ENCODE measurements at places on chromosomes 3 and 15.

GRCh38 chr15:83592370-83593040 is 61.4 kb upstream of the ADAMTSL3 start:
- no peak for DNase-seq

DNA sequence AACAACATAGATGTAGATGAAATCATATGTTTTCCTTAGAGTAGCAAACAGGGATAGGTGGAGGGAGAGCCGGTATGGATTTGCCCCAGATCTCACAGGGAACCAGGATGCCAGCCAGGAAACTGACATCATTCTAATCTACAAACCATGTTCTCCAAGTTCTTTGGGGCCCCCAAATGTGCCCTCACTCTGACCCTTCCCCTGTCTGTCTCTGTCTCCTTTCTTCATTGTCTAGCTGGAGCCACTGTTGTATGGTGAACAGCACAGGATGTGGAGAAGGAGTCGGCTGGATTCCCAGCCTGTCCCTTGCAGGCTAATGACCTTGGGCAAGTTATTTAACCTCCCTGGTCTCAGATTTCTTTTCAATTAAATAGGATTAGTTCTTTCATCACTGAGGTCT is 962 bp downstream of the ATP13A5 start:
- no peak for DNase-seq

GRCh38 chr3:11076711-11077110 is 77.6 kb upstream of the HRH1 start:
- no peak for DNase-seq

DNA sequence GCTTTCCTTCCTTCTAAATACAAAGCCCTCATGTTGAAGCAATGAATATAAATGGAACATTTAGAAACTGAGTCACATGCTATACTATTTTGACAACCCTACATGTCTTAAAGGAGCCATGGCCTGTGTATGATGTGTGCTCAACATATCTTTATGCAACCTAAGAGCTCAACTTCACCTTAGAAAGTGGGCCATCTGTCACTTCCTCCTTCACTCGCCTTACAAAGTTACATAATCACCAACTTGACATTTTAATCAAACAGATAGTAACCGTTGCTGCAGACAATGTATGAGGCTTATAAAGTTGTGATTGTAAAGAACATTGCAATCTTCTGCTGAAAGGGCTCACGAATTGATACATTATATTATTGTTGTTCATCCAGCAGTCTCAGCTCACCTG is 163.6 kb downstream of the SERPINI1 start:
- no peak for DNase-seq

GRCh38 chr3:15333099-15333955 is 941 bp upstream of the SH3BP5 start:
- no peak for DNase-seq

DNA sequence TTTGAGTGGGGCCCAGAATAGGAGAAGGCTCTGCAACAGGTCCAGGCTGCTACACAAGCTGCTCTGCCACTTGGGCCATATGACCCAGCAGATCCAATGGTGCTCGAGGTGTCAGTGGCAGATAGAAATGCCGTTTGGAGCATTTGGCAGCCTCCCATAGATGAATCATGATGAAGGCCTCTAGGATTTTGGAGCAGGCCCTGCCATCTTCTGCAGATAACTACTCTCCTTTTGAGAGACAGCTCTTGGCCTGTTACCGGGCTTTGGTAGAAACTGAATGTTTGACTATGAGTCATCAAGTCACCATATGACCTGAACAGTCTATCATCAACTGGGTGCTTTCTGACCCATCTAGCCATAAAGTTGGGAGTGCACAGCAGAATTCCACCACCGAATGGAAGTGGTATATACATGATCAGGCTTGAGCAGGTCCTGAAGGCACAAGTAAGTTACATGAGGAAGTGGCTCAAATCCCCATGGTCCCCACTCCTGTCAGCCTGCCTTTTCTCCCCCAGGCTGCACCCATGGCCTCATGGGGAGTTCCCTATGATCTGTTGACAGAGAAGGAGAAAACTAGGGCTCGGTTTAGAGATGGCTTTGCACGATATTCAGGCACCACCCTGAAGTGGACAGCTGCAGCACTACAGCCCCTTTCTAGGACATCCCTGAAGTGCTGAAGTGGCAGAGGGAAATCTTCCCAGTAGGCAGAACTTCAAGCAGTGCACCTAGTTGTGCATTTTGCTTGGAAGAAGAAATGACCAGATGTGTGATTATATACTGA is 971.4 kb downstream of the MCTP2 start:
- no peak for DNase-seq

GRCh38 chr3:144771381-144771870 is 799.8 kb downstream of the DIPK2A start:
- DNase-seq: no peak

DNA sequence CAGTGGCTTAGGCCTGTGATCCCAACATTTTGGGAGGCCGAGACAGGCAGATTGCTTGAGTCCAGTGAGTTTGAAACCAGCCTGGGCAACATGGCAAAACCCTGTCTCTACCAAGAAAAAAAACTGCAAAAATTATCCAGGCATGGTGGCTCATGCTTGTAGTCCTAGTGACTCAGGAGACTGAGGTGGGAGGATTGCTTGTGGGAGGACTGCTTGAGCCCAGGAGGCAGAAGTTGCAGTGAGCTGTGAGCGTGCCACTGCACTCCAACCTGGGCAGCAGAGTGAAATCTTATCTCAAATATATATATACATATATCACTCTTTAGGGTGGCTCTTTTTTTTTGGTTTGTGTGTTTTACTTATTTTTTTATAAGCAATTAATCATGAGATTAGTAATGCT is 83.7 kb upstream of the WDR72 start:
- no peak for DNase-seq
